ENCODE measurements at places on chromosomes 2 and 18. TPM values are rescaled to one million over a fixed set of nuclear protein-coding genes. Genes with fewer than 3 reads are reported as not detected.

GULP1 gene
- total RNA-seq = not detected

LOXL3 gene
- 0.50 TPM for total RNA-seq

LRP1B gene
- total RNA-seq = 0.10 TPM

SP140L gene
- total RNA-seq = 62.8 TPM

- no peak for DNase-seq
Measured at GRCh38 chr2:122078451-122078850, 323.0 kb downstream of the TSN start.

DNA sequence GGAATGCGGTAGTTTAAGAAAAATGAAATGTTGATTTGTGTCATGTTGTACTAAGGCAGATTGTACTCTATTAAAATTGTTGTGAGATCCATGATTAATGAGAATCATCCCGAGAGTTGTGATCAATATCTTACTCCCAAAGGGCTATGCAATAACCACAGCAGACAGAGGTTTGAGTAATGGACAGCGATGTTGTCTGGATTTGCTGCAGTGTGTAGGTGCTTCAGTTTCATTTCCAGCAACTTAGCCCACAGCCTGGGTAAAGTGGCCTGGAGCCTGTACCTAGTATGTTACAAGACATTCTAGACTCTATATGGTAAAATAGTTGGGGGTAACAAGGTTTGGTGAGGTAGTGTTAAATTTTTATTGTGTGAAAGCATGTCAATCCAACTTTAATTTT, 794.3 kb upstream of the CDH7 start:
- no peak for DNase-seq

GRCh38 chr2:31297751-31298150, 63.8 kb downstream of the EHD3 start:
- DNase-seq = no peak
